LNCaP clone FGC (cell line): ENCODE measurements at places on chromosomes 6 and 20.
A peak's percentile ranks its signal among the peaks of the same experiment; 100 is the strongest.

DNA sequence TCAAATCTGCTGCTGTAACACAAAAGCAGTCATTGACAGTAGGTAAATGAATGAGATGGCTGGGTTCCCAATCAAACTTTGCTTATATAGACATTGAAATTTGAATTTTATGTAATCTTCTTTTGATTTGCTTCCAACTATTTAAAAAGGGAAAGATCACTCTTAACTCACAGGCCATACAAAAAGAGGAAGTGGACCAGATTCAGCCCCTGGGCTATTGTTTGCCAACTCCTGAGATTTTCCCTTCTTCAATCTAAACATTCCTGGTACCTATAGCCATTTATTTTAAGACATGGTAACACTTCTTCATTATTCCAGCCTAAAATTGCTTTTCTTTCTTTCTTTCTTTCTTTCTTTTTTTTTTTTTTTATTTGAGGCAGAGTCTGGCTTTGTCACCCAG, 260.6 kb downstream of the TFAP2A start:
- no peak for DNase-seq

GRCh38 chr6:72787391-72788031, 165.6 kb downstream of the KCNQ5 start:
- no peak for DNase-seq

- no peak for DNase-seq
Measured at GRCh38 chr6:9766240-9766915, 648.5 kb downstream of the TFAP2A start.

DNA sequence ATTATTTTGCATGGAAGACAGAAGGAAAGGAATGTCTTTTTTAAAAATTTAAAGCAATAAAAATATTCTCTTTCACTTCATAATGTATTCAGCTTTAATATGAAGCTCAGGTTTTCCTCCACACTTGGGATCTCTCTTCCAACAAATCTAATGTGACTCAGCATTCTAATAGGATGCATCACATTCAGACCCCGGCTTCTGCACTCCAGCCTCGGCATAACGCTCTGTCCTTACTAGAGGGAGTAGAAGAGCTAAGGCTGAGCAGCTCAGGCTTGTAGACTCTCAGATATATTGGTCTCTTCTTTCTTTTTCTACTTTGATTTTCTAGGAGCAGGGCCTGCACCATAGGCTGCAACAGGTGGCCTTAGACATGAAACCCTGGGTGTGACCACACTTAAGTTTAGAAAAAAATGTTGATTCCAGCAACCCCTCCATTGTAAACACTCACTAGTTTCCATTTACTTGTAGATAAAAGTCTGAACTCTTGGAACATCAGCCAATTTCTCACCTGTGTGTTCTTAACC, 161.7 kb downstream of the PAK5 start:
- no peak for DNase-seq

- no peak for DNase-seq
Measured at GRCh38 chr20:57391439-57392301, 474 bp downstream of the RBM38 start.

DNA sequence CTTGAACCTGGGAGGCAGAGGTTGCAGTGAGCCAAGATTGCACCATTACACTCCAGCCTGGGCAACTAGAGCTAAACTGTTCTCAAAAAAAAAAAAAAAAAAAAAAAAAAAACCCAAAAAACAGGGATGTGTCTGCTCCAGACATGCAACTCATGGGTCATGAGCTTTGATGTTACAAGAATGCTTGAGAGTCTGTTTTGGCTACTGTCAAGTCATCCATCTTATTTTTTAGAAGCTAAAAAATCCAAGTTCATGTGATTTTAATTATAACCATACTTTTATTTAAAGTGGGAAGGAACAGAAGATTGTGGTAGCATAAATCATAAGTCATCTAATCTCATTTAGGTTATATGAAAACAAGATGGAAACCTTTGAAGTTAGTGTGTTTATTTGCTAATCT, 120.6 kb downstream of the PDE7B start:
- no peak for DNase-seq

- no peak for DNase-seq
Measured at GRCh38 chr6:134810402-134810801, 139.5 kb downstream of the ALDH8A1 start.

DNA sequence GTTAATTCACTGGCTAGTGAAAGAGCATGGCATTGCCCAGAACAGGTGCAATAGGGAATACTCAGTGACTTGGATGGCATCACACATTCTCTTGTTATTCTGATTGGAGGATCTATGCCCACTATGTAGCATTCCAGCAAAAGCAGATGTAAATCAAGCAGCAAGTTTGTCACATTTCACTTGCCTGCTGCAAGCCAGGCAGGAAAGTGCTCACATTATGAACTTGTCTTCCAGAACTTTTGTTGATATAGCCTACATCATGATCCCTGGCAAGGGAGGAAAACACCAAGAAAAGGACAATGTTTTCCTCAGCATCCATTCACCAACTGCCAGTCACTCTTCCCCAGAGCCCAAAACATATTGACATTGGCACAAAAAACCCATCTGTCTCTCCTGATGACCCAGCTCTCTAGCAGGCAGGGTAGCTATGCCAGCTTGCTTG, 77.8 kb downstream of the ARHGAP18 start:
- no peak for DNase-seq

DNA sequence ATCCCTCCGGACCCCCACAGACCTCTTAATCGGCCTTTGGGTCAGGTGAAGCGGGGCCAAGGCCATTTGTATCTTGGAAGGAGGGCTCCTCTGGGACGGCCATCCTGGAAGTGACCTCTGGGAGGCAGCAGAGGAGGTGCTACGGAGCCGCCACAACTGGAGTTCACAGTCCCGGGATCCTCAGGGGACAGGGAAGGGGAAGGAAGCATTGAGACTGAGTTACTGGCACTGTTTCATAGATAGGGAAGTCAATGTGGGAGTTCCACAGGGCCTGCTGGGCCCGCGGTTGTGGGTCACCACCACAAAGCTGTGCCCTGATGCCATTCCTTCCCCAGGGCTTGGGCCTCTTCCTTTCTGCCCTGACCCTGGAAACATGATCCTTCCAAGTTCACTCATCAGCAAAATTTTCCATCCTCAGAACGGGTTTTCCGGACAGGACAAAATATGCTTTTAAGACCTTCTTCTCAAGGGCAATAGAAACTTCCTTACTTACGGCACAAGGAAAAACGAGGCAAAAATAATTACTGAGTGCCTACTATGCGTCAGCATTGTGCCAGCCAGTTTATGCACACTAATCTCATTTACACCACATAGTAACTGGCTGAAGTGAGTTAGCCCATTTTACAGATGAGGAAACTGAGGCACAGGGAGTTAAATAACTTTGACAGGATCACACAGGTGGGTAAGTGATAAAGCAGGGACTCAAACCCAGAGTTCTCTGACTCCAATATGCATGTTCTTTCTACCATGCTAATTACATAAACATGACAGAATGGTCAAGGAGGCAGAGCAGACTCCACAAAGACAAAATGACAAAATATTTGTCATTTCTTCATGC, 143.8 kb downstream of the UNC5CL start:
- DNase-seq, result no peak

- DNase-seq, result no peak
Measured at GRCh38 chr20:63976980-63977738, 2.3 kb downstream of the SAMD10 start.

DNA sequence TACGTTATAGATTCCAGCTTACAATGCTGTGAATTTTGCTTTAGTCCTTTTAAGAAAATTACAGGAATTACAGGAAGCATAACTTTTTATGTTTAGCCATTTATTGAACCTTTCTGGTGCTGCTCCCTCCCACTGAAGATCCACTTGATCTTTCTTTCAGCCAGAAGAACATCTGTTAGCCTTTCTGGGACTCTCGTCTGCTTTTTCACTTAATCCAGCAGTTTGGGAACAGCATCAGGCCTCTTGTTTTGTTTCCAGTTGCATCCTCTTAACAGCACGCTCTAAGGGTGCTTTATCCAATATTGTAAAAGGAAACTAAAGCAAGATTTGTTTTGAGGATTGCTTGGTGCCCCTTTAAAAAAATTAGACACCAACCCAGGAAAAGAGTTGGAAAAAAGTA, 10.3 kb upstream of the CYP24A1 start:
- DNase-seq, result no peak

DNA sequence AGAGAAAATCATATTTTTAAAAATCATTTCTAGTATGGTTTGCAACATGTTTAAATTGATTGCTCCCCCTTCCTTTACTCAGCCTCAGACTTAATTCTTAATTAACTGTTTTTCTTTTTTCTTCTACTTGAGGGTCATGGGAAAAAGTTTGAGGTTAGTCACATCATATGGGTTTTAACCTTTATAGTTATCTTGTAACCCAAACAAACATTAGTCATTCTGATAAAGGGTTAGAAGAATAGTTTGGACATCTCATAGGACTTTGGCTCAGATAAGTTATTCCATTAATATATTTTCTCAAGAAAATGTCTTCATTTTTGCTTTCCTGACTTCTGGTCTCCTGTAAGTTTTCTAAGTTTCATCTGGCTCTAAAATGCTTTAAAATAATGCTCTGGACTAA, 34.5 kb upstream of the TSPYL1 start:
- DNase-seq, result no peak

DNA sequence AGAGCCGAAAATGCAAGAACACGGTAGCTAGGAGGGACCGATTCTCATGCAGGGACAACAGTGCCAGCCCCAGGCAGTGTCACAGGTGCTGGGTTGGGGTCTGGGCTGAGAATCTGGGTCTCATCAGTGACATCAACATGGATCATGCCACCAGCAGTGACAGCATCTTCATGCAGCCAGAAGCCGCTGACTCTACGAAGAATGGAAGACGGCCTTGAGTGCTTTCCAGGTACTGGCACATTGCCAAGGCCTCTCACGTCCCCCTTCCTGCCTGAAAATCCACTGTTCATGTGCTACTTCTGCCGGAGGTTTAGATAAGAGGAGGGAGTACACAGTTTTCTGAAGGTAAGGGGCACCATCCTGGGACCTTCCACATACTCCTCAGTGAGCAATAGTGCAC, 141.1 kb upstream of the FOXQ1 start:
- DNase-seq, result no peak

DNA sequence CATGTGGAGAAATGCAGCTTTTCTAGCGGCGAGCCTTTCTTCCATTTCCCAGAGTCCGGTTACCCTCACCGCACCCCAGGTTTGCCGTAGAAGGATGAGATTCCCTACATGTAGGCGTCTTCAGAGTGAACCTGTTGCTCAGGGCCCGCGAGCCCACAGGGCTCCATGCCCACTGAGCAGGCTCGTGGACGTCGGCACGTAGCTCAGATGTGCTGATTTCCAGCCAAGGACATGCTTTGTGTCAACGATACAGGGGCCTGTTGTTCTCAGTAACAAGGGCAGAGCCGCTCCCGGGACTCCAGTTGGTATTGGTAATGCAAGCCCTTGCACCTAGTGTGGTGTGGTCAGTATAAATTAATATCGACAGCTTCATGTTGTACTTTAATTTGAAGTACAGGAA, 159.6 kb downstream of the MTHFD1L start:
- peak; percentile 92 for DNase-seq

DNA sequence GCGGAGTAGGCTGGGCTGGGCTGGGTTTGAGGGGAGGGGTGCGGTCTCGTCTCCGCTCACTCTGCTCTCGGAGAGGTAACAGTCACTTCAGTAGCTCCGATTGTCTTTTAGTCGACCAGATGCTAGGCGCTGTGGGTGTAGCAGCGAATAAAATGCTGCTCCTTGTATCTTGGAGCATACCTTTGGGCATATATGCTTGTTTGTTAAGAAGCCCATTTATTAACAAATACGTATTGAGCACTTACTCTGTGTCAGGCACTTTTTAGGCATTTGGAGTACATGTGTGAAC, 545 bp downstream of the ACTR5 start:
- no peak for DNase-seq

- DNase-seq, result no peak
Measured at GRCh38 chr6:133637874-133638273, 251.0 kb upstream of the TCF21 start.

- peak; percentile 67 for DNase-seq
Measured at GRCh38 chr20:407133-407952, 756 bp upstream of the RBCK1 start.

DNA sequence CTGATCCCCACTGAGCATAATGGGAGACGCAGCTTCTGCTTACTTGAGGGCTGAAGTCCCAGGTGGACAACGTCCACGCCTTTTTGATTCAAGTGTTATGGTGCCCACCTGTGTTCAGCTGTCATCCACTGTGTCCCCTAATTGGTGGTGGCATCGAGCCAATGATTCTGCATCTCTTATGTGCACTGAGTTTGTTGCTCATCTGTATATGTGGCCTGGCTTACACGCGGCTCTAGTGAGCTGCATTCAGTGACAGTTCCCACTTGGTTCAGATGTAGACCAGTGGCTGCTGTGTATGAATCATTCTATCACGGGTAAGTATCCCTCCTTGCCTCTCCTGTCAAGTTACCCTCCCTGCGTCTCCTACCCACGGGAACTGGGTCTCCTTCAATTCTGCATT, 131.2 kb upstream of the CLDN20 start:
- no peak for DNase-seq

- no peak for DNase-seq
Measured at GRCh38 chr6:28776269-28777146, 147.3 kb downstream of the TRIM27 start.

- no peak for DNase-seq
Measured at GRCh38 chr6:1135726-1136414, 176.0 kb upstream of the FOXQ1 start.

GRCh38 chr20:11791835-11792567, 125.7 kb upstream of the BTBD3 start:
- DNase-seq, result no peak

DNA sequence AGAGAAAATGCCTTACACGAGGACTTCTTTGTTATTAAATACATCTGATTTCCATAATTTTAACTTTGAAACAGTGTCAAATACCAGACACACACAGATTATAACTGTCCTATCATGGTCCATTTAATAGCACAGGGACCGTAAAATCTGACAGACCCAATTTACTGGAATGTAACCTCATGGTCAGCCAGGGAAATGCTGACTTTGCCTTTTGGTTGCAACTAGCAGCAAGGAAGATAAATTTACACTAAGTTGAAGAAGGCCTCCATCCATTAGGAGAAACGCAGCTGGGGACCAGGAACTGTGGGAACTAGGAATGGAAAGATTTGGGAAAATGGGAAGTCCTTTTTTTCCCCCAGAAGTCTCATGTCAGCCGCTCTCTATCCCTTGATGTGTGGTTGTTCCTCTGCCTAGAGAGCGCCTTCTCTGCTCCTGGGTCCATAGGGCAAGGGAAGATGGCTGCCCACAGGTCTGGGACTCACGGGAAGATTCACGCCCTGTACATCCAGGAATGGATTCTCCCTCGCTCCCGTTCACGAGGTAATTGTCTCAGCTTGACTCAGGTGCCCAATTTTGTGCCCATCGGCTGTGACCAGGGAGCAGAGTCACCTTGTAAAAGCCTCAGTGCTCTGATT, 74.6 kb upstream of the L3MBTL3 start:
- DNase-seq, result no peak

- no peak for DNase-seq
Measured at GRCh38 chr6:37793067-37793466, 26.5 kb upstream of the ZFAND3 start.
